CD14-positive monocyte (primary cell): ENCODE measurements at places on chromosomes 12 and 14. TPM values are rescaled to one million over a fixed set of nuclear protein-coding genes. Genes with fewer than 3 reads are reported as not detected.

- no peak for DNase-seq
Observed at GRCh38 chr14:21454843-21455544, 929 bp downstream of the CHD8 start.

TMEM30B gene
- not detected for polyA plus RNA-seq

DNA sequence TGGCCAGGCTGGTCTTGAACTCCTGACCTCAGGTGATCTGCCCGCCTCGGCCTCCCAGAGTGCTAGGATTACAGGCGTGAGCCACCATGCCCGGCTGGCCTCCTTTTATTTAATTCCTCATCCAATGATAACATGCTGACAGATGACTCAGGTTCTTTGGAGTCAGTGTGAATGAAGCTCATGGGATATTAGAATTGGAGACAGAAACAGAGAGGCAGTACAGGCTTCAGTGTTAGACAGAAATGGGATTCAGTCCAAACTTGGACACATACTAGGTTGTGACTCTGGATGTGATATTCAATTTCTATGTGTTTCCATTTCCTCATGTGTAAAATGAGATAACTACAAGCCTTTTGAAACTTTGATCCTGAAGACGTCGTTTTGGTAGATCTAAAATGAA is 47.3 kb downstream of the PDE3A start:
- DNase-seq = no peak

ALDH1L2 gene
- 0.01 and 0.20 TPM in 2 replicates for polyA plus RNA-seq

NINJ2 gene
- 73.7 TPM for polyA plus RNA-seq

GRCh38 chr12:84341467-84342193 is 571.0 kb downstream of the SLC6A15 start:
- DNase-seq = no peak

NEUROD4 gene
- polyA plus RNA-seq = not detected

- no peak for DNase-seq
Observed at GRCh38 chr14:105141486-105142281, 26.9 kb downstream of the JAG2 start.
